ENCODE measurements at places on chromosomes 5 and 9.

DNA sequence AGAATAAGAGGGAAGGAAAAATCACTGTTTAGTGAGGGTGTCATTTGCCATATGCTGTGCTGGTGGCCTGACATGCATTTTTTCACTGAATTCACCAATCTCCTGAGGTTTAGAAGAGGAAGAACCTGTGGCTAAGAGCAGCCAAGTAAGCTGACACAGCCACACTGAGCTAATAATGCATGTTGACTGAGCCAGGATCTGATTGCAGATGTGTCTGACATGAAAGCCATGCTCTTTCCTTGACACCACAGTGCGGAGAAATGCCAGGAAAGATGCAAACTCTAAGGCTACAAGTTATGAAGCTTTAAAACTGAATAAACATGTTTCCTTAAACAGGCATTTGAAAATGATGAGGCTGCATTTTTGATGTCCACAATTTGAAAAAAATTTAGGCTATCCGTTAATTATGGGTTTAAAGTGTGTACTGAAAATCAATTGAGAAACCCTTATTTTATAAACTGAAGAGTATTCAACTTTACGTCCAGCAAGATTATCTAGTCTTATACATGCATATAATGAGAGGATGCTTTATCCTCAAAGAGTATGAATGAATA, 208.6 kb downstream of the FBN2 start:
- DNase-seq = no peak

DNA sequence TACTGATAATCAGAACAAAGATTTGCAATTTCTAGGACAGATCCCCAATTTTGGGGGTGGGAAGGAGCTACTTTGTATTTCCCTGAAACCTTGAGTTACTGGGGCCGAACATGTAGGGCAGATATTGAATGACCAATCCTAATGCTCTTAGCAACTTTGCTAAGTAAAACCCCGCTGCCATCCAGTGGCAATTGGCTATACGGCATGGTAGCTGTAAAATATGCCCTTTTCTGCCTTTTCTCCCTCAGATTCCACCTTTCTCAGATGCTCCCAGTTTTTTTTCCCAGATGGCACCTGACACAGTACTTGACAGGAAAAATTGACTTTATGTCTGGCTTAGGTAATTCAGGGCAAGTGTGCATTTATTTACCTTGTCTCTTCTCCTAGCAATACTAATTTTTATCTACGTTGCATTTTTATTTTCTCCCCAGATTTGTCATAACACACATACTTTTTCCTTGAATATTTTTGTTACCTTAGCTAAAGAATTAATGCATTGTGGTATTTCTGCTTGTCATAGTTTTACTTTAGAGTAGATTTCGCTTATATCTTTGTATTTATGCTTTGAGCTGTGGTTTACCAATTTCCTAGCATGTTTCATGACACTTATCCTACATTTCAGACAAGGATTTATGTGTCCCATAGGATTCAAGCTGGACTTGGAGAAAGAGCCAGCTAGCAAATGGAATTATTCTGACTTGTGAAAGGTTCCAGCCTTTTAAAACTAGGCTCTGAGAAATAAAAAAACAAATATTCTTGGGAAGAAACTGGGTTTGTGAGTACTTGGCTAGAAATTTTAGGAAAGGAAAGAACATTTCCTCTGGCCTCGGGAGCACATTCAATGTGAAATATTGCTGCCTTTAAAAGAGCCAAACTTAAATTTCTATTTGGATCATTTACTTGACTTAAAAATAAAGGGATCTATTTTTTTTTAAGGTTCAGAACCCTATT, 37.4 kb downstream of the PIK3R1 start:
- DNase-seq = peak; percentile 30

GRCh38 chr5:84249918-84250630, 134.6 kb downstream of the EDIL3 start:
- DNase-seq = peak; percentile 83

GRCh38 chr5:147432323-147432722, 77.5 kb downstream of the DPYSL3 start:
- DNase-seq = peak; percentile 26

GRCh38 chr9:86943201-86944113, 3.8 kb downstream of the GAS1 start:
- DNase-seq = no peak

DNA sequence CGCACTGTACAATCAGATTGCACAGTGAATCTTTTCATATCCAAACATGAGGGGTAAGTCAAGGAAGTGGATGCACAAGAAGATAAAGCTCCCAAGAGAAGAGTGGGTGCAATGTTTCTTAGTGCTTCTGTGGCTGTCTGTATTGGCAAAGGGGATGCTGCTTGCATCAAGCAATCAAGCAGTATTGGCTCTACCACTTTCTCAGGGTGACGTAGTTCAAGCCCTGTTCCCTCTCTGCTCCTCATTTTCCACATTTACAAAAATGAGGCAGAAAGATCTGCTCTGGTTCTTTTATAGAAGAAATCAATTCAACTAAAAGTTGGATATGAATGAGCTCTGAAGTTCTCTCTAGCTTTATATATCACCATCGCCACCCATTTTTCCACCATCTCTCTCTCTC, 2.3 kb downstream of the TNFSF8 start:
- no peak for DNase-seq

DNA sequence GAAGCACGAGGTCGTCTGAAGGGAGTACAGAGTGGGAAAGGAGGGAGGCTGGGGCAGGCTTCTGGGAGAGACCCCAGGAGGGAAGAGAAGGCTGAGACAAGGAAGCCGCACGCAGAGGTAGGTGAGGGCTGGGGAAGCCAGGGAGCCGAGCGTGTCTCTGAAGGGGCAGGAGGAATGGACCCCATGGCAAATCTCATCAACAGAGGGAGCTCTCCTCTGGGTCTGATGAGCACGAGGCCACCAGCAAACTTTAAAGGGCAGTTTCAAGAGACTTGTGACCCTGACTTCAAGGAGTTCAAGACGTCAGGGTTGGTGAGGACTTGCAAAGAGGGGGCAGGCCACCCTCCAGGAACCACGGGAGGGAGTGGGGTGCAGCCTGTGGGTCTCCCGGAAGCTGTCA, 326.2 kb upstream of the IRX2 start:
- no peak for DNase-seq

DNA sequence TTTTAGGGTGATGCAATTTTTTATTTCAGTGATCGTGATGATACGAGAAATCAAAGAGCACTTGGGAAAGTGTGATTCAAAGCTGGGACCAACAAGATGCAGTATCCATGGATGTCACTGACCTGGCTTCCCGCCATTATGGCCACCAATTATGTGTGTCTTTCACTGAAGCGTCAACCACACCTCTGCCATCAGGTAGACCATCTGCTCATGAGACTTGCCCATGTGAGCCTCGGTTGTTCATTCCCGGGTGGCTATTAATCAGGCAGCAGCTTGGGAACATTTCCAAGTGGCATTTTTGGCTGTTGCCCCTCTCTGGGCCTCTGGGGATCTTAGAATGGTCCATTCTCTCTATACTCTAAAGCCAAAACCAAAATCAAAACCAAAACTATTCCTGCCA, 436.0 kb upstream of the ADAMTSL1 start:
- no peak for DNase-seq

GRCh38 chr5:126830061-126830460, 53.1 kb downstream of the LMNB1 start:
- DNase-seq = no peak

- DNase-seq = no peak
Measured at GRCh38 chr9:27542508-27542907, 12.9 kb upstream of the MOB3B start.

DNA sequence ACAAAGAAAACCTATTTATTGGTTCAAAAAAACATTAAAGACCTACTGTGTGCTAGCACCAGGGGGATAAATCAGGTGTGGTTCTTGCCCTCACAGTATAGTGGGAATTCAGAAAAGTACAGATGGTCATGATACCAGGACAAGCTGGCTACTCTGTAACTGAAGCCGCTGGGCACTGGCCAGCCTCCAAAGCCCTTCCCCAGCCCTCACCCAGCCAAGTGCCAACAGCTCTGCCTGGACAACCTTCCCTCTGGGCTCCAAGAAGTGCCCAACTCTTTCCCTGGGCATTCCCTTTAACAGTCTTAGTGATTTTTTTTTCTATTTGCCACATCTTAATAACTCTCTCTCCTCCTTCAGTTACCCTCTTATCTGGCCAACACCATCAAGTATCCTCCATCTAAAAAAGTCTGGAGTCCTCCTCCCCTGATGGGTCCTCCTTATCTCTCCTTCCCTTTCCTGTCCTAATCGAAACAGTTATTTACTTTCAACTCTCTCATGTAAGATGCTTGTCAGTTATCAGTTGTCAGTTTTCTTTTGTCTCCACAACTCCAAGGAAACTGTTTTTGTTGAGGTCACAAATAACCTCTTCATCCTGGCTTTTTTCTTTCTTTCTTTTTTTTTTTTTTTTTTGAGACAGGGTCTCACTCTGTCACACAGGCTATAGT, 13.3 kb upstream of the SEPTIN8 start:
- DNase-seq = no peak

DNA sequence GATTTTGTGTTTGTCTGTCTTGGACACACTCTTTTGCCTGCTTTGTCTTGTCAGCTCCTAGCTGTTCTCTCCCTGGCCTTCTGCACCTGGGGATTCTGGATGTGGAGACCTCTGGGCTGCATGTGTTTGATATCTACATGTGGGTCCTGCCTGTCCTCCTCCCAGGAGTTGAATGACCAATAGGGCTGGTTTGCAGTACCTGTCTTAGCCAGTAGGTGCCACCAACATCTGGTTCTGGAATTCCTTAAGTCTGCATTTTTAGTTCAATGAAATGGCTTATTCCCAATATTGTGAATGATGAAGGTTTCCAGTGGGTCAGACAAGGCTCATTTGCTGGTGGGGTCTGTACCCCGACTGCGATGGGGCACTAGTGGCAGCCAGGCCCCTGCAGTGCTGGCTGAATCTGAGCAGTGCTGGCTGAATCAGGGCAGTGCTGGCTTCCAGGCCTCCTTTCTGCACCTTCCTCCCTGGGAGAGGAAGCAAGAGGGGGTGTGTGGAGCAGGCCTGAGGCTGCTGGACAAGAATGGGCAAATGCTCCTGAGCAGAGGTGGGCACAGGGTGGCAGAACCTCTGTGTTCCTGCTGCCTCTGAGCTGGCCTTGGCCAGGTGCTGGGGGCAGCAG, 73.3 kb downstream of the RXRA start:
- no peak for DNase-seq

DNA sequence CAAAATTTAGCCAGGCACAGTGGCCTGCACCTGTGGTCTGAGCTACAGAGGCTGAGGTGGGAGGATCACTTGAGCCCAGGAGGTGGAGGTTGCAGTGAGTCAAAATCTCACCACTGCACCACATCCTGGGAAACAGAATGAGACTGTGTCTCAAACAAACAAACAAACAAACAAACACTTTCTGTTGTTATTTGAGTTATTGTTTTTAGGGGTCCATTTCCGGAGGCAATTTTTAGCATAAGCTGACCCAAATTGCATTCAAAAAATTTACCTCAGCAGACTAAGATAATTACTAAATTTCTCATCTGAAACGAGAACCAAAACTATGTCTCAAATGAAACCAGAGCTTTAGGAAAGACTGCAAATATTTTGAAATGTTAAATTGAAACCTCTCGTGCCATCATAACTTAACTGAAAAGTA, 1485.1 kb downstream of the EFNA5 start:
- no peak for DNase-seq

GRCh38 chr9:14277244-14277643, 36.7 kb downstream of the NFIB start:
- DNase-seq = peak; percentile 65

DNA sequence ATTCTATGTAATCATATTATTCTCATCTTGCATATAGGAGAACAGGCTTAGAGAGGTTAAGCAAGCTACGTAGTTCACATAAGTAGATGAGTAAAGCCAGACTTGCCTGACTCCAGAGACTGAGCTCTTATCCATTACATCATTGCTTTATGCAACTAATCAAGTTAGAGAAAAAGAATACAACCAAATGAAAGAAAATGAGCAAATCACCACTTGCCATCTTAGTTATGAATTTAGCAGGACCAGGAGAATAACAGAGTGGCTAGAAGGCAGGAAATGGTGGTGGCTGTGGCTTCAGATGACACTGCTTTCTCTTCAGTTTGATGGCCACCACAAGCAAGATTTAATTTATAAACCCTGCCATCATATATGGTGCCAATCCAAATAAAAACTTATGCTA, 26.6 kb downstream of the POC5 start:
- no peak for DNase-seq

- DNase-seq = no peak
Measured at GRCh38 chr5:97009212-97009898, 73.5 kb downstream of the LNPEP start.

GRCh38 chr5:180494060-180494509, at the start of gene CNOT6:
TSS of gene CNOT6 (plus strand) at chr5:180494379. CDS start at chr5:180529277, 34,898 bp downstream.
- DNase-seq = peak; percentile 89

GRCh38 chr9:87564111-87564510, 66.4 kb downstream of the DAPK1 start:
- no peak for DNase-seq

GRCh38 chr9:85167146-85167545, 497.6 kb downstream of the NTRK2 start:
- no peak for DNase-seq

GRCh38 chr9:135219676-135220600, 132.5 kb downstream of the OLFM1 start:
- no peak for DNase-seq

- DNase-seq = no peak
Measured at GRCh38 chr5:156522651-156523529, 195.9 kb downstream of the SGCD start.

- DNase-seq = no peak
Measured at GRCh38 chr5:8949908-8950307, 596.0 kb downstream of the SEMA5A start.

GRCh38 chr5:145834917-145835847, at the start of gene PRELID2:
TSS of gene PRELID2 (minus strand) at chr5:145835342. CDS start at chr5:145835251, 91 bp downstream.
- DNase-seq = peak; percentile 89

- no peak for DNase-seq
Measured at GRCh38 chr9:85647571-85647970, 94.2 kb downstream of the AGTPBP1 start.

GRCh38 chr5:120151825-120152224, 312.3 kb upstream of the PRR16 start:
- DNase-seq = no peak

DNA sequence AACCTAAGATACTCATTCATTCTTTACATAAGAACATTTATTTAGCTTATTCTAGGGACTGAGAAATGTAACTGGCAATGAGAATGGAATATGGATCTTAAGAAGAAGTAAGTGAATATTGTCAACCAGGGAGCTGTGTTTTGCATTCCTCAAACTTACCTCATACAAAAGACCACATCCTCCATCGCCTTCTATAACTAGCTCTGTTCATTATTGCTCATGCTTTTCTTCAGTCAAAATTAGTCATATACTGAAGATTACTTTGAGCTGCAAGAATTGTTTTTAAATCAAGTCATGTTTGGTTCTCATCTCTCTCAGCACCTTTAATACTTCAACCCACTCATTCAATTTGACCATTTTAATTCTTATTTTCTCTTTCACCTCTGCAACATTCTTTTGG, 140.3 kb upstream of the RASA1 start:
- peak; percentile 66 for DNase-seq

- DNase-seq = no peak
Measured at GRCh38 chr5:1208221-1208742, 6.9 kb downstream of the SLC6A19 start.
